Activated B cell treated with CpG ODN at 0.5 μM for 24 hours (primary cell): ENCODE measurements at places on chromosomes 2 and 18. TPM values are rescaled to one million over a fixed set of nuclear protein-coding genes. Genes with fewer than 3 reads are reported as not detected.

The REG3G gene
- total RNA-seq, result not detected in 2 replicates

DNA sequence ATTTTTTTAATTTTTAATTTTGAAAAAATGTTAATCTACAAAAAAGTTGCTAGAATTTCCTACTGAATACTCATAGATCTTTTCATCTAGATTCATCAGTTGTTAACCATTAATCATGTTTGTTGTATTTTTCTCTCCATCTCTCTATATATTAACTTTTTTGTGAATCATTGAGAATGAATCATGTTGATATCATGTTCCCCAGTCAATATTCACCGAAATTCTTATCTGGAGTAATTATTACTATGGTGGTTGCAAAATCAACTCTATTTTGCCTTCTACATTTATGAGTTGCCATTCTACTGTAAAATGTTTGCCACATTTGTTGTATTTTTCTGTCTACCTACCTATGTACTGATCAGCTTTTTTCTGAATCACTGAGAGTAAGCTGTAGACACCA, 154.0 kb downstream of the SPP2 start:
- DNase-seq, result no peak

DNA sequence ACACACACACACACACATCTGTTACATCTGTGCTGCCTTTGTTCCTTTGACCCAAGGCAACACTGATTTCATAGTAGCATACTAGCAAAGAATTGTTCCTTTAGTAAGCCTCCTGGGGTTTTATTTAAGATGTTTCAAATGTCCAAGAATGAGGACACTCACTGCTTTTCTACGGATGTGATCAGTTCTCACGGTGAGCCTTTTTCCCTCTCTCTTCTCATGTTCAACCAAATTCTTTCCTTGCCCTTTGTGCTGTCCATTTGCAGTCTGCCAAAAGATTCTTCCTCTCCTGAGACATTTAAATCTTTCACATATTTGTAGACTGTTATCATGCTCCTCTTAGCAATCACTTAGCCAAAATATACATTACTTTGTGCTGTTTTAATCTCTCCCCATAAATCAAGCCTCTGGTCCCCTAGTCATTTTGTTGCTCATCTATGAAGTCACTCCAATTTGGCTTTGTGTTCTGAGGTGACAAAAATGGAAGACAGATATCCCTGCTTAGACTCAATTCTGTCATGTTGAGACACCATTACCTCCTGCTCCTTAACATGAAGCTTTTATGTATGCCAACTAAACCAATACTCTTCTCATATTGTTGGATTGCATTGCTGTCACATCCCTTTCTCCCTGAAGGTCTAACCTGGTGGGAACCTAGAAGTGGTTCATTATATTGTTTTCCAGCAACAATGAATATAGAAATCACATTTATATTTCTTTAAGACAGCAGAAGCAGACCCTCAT, 1605.3 kb upstream of the ACVR2A start:
- DNase-seq, result no peak

DNA sequence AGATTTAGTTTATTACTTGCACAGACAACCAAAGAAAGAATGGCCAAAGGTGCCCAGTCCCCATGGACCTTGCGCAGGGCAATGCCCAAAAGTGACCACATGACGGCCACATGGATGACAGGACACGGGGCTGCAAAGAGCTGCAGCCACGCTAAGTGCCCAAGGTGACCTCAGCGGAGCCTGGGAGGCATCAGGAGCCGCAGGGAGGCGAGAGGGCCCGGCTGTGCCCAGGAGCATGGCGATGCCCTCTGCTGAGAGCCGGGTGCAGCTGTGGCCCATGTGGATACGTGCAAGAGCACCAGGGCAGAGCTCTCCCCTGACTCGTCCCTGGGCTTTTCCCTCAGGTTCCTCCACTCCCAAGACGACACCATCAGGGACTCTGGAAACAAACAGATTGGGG, 14.7 kb downstream of the HES6 start:
- DNase-seq, result no peak

DNA sequence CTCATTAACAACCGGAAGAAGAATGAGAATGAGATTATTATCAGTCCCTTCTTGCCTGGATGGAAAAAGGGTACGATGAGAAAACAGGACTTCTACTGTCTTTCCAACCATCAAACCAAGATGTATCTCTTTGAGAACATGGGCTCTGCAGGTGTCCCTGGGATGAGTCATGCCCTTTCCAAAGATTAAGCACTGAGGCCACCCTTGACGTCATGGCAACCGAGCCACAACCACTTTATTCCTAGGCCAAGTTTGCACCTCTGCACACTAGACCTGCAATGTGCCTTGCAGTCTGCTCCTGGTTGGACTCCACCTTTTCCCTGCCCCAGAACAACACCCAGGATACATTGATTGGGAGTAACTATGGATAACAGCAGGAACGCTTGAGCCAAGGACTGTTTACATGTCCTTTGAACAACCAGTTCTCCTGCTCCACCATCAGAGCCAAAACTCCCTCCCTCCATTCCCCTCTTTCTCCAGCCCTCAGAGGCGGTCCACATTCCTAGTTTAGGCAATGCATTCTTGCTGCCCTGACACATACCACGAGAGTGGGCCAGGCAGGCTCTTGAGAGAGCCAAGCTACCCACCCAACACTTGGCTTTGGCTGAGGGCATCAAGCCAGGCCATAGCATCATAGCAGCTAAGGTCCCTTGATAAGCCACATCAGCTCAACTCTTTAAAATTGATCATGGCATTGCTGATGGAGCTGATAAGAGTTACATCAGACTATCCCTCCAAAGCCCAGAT, 310.7 kb downstream of the TNS1 start:
- no peak for DNase-seq

The RBM44 gene
- total RNA-seq, result 0.69 and 1.3 TPM in 2 replicates

DNA sequence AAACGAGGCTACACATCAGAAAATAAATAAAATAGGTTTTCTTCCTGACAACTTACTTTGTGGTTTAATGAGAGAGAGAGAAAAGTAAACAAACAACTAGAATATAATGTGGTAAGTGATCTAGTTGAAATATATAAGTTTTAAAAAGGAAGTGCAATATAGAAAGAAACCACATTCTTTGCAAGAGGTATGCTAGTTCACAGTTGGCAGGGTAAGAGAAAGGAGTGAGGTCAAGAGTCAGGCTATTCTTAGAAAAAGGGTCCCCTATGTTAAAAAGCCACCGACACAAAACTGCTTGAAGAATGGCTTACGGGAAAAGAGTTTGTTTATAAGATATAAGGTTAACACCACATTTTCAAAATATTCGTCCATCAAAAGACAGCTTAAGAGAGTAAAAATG, 462.1 kb downstream of the ERBB4 start:
- no peak for DNase-seq
